Dermis blood vessel endothelial cell (primary cell): ENCODE measurements at places on chromosomes 1 and 21. TPM values are rescaled to one million over a fixed set of nuclear protein-coding genes. Genes with fewer than 3 reads are reported as not detected.

Gene GPN2
- total RNA-seq = 9.4 and 10.7 TPM in 2 replicates

Gene H3-3A
- total RNA-seq = 205 and 269 TPM in 2 replicates

Gene MYOG
- not detected in 2 replicates for total RNA-seq

Gene TRIM63
- total RNA-seq = not detected in 2 replicates

Gene OR2L8
- total RNA-seq = 0.17 TPM in 1 of 2 replicates, not detected in the other

Gene VAV3
- total RNA-seq = 57.0 and 63.2 TPM in 2 replicates

Gene TMEM52
- 0.37 TPM in 1 of 2 replicates, not detected in the other for total RNA-seq

Gene C1orf226
- 0.34 and 1.1 TPM in 2 replicates for total RNA-seq
